Activated naive CD4-positive, alpha-beta T cell treated with anti-CD3 and anti-CD28 coated beads, Interleukin-2, amount 50 U/mL, for 72 hours (primary cell): ENCODE measurements at places on chromosomes 16 and 17. TPM values are rescaled to one million over a fixed set of nuclear protein-coding genes. Genes with fewer than 3 reads are reported as not detected.
A peak's percentile ranks its signal among the peaks of the same experiment; 100 is the strongest.

Gene PRR35
- not detected for total RNA-seq

DNA sequence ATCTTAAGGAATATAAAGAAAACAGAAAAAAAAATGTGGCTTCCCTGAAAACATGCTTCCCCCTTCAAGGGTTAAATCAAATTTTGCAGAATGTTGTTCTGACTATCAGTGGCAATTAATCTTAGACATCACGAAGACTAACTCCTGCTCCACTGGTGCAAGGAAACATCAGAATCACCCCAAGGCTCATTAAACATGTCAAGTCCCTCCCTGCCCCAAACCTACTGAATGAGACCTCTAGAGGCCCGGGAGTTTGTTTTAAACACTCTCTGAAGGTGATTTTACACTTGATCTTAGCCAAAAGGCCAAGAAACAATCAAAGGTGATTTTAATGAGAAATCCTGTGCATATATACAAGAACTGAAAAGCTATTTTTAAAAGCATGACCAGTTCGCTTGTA, 18.3 kb downstream of the PSME3IP1 start:
- no peak for DNase-seq

GRCh38 chr17:72725433-72726068, 366.9 kb downstream of the SLC39A11 start:
- DNase-seq, result peak; percentile 48

Gene HS3ST3A1
- not detected for total RNA-seq
